ENCODE measurements at places on chromosomes 7 and 10.

- DNase-seq, result peak; percentile 26
These were observed 131.3 kb upstream of the NRP1 start for GRCh38 chr10:33465747-33466146.

- DNase-seq, result no peak
These were observed 63.5 kb downstream of the FAM204A start for GRCh38 chr10:118278649-118279048.

DNA sequence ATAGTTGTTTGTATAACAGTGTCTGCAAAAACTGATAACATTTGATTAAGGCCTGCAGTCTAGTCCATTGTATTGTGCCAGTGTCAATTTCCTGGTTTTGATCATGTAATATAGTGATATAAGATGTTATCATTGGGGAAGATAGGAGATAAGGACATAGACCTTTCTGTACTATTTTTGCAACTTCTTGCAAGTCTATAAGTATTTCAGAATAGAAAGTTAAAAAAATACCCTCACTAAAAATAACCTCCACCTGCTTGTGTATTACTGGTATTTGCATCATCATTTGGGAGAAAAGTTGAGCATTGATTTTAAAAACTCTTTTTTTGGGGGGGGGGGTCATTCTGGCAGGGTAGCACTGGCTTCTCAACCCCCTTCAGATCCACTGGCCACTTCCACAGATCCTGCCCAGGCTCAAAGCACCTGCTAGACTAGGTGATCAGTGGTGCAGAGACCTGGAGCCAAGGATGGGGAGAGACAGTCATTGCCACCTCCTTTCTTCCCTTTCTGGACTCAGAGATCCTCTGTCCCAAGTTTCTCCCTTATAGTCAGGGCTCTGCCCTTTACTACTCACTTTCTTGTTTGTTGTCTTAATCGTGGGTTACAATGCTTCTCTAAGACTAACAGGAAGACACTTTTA, 103.0 kb downstream of the RBM20 start:
- no peak for DNase-seq

GRCh38 chr7:85185424-85186082, 1.3 kb downstream of the SEMA3D start:
- DNase-seq, result peak; percentile 72

DNA sequence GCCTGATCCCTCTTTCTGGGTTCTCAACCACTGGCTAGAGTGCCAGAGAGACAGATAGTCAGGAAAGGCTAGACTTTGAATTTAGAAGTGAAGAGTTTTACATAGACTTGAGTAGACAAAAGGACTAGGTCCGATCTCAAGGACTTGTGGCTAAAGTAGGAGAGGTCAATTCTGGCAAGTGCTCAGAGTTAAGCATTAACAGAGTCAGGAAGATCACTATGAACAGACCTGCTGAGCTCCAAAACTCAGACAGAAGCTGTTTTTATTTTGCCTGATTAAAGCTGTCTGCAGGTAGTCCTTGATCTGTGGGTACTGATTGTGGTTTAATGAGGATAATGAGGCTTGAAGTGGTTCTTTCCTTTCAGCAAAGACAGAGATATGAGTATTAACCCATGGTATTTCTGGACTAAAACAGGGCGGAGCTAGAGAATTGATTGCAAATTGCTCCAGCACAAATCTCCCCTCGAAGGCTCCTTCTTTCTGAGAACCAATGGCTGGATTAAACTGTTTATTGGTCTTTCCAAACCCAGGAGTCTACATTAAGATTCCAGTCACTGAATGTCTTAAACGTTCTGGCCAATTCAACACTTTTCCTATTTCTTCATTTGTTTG, 423.2 kb downstream of the IPMK start:
- no peak for DNase-seq

DNA sequence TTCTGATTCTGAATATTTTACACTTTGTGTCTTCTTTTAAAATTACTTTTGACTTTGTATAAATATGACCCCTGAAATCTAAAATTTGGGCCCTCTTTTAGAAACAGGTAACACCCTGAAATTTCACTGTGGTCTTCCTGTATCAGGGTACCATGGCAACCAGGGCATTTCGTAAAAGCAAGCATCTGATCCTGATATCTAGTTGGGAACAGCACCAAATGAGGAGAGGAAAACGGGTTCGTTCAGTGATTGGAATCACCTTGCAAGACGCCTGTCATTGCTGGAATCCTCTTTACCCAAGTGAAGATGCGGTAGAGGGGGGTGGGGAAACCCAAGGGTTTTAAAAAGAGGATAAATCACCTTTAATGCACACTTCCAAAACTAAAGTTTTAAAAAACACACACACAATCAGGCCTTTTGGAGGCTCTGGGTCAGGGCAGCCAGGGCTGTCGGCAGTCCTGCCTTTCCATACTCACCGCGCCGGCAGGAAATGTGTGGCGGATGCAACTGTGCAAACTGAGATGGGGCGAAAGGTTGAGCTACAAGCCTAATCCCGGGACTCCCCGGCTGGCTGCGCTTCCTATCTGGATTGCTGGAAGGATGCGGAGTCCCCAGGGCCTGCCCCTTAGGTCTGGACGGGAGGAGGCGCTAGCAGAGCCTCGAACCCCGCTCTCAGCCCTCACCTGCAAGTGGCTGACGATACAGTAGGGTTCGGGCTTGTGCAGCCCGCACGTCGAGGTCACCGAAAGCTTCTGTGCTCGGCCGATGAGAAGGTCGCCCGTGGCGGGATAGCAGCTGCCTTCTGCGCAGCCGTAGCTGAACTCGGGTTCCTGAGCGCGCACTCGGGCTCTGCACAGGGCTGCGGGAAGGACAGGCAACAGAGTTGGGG, 1.8 kb downstream of the LAMB1 start:
- DNase-seq, result peak; percentile 73

DNA sequence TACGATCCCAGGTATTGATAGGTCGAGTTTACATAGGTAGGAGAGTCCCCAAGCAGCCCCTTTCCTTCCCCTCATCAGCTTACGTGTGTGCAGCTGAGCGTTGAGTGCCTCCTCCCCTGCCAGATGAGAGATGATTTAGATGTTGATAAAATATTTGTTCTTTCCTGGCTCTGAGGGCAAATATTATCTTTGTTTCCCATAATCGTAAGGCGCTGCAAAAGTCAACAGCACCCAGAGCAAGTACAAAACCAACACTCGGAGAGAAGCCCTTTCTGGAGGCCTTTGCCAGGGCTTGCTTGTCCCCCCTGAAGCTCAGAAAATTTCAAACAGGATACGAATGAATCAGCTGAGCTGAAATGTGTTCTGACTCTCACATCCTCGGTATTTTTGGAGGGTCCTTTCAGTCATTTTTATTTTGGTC, 683.2 kb downstream of the LRMDA start:
- no peak for DNase-seq

DNA sequence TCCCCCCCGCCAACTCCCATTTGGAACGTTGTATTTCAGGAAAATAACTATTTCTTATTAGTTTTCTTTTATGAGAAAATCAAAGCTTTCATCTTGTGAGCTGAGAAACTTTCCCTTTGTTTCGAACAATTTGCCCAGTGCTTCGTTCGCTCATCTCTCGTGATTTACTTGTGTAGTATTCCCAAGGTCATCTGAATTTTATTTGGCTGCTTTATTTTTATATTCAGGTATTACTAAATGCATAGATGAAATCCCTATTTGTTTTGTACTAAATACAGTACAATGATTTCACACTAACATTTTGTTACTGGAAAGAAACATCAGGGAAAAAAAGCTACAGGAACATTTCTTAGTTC, 12.0 kb upstream of the EBLN1 start:
- DNase-seq, result no peak

GRCh38 chr7:34222722-34223121, 317.4 kb downstream of the BMPER start:
- no peak for DNase-seq

GRCh38 chr7:95322854-95323253, 1.5 kb downstream of the PON1 start:
- DNase-seq, result no peak

- DNase-seq, result no peak
These were observed 12.7 kb downstream of the C10orf71 start for GRCh38 chr10:49311555-49312236.

DNA sequence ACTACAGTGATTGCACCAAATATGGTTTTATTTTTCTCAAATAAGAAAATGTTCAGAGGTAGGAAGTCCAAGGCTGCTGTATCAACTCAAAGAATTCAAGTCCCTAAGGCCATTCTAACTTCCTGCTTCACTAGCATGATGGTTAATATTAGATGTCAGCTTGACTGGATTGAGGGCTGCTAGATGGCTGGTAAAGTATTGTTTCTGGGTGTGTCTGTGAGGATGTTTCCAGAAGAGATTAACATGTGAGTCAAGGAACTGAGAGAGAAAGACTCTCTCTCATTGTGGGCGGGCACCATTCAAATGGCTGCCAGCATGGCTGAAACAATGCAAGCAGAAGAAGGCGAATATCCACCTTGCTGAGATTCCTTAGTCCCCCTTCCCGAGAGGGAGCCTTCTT, 77.4 kb upstream of the NRBF2 start:
- DNase-seq, result no peak

DNA sequence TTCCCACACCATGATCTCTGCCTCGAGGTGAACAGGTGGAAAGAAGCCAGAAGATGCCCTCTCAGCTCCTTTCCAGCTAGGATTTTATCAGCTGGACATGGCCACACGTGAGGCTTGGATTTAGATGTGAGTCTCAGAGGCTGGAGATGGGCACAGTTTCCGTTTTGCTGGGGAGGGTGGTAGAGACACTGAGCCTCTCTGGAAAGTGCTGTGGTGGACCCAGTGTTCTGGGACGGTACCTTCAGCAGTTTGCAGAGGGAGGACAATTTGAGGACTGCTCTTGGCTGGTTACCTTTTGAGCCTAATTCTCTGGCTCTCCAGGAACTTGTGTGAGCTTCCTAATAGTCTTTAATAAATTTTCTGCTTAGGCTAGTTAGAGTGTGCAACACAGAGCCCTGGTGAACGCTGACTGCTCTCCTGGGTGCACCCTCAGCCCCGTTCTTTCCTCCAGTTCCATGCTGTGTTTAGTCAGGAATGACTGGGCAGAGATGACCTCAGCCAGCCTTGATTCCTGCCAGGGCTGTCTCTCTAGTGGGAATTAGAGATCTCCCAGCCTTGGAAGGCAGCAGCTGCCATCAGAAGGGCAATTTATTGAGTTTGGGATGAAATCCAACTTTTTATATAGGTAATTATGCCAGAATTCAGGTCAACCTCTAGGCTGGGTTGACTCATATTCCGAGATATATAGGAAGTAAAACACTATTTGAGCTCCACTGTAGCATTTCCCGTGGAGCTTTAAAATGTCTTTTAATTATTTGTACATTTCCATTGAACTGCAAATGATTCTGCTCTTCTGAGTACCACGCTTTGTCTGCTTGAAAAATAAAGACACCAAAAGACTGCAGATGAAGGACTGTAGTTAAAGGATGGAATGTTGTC, 103.9 kb downstream of the GATA3 start:
- no peak for DNase-seq

DNA sequence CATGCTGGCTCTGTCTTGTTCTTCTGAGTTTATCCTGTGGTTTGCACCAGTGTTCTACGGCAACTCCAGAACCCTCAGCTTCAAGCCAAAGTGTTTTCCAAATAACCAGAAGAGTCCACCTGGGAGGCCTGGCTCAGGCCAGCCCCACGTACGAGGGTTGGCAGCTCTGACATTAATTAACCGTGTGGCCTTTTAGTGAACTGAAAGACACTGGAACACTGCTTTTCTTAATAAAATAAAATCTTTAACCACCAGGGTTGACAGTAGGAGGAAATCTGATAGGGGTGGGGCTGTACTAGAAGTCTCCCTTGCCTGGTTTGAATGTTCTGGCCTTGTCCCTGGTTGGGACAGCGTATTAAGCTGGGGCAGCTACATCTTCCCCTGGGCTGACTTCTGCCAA, 64.9 kb downstream of the SYPL1 start:
- DNase-seq, result no peak

DNA sequence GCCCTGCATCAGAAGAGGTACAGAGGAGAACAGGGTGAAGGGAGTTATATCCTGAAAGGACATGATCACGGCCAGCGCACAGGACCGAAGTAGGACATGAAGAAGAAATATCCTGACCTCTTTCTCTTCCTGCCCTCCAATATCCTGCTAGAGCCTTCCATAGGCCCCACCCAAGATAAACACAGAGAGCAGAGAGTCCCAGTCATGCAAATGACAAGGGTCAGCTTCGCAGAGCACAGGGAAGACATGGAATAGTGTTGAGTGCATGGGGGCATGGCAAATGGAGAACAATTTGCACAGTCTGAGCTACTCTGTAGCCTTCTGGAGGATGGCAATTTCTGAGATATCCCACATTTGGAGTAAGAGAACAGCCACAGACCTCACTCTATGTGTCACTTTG, 371.4 kb downstream of the GRM8 start:
- no peak for DNase-seq

GRCh38 chr10:94889123-94889522, 49.3 kb upstream of the CYP2C9 start:
- no peak for DNase-seq

GRCh38 chr7:47342296-47343060, 239.4 kb downstream of the TNS3 start:
- DNase-seq, result no peak

- DNase-seq, result no peak
These were observed 78.6 kb downstream of the FAM53B start for GRCh38 chr10:124665558-124665957.

- DNase-seq, result peak; percentile 77
These were observed 9.8 kb downstream of the CEP41 start for GRCh38 chr7:130430841-130431666.

DNA sequence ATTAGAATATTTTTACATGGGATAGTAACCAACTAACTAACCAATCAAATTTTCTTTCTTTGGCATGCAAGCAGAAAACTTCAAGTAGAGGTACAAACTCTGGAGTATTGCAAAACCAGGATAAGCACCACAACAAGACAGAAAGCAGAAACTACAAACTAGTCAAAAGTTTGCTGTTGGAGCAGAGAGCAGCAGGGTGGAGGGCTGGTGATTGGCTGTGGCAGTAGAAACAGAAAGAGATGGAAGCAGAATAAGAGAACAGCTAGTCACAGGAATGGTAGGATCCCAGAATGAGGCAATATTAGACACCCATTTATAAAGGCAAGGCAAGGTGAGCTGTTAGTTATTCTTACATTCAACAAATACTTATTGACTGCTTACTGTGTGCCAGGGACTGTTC, 6.8 kb upstream of the MACC1 start:
- no peak for DNase-seq

All from cardiac fibroblast (primary cell).